CD4-positive, alpha-beta memory T cell (primary cell): ENCODE measurements at places on chromosomes 2 and 18.

DNA sequence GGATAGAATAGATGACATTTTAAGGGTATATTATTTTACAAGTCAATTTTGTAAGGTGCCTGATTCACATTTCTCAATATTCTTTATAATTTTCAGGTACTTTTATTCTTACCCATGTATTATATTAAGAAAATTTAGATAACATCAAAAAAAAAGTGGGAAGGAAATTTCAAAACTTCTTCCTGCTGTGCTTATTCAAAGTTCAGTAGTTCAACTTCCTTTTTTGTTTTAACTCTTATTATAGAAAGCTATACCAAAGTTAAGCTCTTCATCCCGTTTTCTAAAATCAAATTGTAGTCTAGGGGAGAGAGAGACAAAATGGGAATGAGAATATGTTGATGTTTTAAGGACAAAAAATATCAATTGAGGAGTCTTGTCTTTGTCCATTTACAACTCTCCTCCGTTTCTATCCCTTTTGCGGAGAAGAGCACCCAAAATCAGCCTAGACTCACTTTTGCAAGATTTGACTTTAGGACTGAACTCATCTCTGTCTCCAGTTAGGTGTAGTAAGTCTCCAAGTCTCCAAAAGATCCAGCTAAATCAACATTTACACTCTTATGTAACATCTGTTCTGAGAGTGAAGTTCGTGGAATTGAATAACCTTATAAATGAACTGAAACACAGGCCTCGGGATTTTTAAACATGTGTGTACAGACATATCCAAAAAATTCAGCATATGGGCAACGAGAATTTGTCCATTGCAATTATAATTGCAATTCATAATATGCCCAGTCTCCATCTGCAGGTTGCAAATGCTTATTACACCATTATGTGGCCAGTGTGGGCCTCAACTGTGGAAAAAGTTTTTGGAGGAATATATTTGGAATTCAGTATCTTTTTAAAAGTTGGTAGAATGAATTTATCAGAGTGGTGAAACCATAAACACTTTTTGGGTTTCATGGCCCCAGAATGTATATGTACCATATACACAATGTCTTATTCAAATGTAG lies 23.9 kb downstream of the FAM124B start:
- no peak for DNase-seq

- no peak for DNase-seq
These were observed 161.1 kb upstream of the RAB12 start for GRCh38 chr18:8448130-8448529.

GRCh38 chr2:223696719-223697118 lies 94.6 kb upstream of the SCG2 start:
- DNase-seq, result no peak

DNA sequence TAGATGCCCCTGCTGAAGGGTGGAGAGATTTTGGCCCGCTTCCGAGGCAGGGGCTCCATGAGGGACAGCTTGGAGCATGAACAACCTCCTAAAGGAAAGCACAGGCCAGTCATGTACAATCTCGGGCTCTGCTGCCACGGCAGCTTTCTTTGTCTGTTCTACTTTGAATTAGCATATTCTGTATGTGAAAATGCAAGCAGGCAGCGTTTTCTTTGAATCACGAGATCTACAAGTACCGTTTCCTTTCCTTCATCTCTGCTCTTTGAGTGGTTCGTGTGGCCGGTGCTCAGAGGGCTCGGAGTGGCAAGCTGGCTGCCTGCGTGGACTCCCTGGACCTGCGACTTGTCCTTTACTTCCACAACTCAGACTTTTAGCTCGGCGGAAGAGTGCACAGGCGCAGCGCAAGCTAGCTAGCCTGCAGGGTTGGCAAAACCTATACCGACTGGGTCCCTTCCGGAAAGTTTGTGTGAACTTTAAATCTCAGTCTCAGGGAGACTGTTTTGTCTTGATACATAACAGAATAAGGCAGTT lies 6.9 kb downstream of the TWIST2 start:
- no peak for DNase-seq

GRCh38 chr2:220241423-220241822 lies 614.0 kb downstream of the SLC4A3 start:
- DNase-seq, result no peak

- DNase-seq, result no peak
These were observed 42.2 kb downstream of the RAD51AP2 start for GRCh38 chr2:17476064-17476463.

- no peak for DNase-seq
These were observed 13.8 kb upstream of the ZFP36L2 start for GRCh38 chr2:43239981-43240765.

DNA sequence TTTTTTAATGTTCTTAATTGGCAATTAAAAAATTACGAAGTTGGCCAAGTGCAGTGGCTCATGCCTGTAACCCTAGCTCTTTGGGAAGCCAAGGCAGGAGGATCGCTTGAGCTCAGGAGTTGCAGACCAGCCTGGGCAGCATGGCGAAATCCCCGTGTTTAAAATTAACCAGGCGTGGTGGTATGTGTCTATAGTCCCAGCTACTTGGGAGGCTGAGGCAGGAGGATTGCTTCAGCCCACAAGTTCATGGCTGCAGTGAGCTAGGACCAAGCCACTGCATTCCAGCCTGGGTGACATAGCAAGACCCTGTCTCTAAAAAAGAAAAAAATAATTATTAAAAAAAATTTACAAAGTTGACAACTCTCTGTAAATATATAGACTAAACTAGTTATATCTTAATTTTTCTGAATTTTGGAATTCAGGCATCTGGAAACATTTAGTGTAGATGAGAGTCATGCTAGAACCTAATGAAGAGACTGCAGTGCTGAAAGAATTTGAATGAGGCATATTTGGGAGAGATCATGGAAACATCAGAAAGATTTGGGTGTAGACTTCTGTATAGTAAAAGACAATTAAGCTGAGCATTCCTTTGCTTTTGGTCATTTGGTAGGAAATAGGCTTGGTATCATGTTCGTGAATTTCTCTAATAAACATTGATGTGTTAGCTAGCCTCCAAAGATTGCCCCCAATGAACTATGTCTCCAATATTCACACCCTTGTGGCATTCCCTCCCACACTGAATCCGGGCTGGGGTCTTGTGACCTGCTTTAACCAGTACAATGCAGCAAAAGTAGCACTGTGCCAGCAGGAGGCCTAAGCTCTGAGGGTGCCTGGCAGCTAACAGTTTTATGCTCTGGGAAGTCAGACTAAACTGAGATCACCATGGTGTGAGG lies 4.2 kb upstream of the ROCK1 start:
- no peak for DNase-seq
